SIG-M5 (cell line): ENCODE measurements at places on chromosomes 6 and 20.

DNA sequence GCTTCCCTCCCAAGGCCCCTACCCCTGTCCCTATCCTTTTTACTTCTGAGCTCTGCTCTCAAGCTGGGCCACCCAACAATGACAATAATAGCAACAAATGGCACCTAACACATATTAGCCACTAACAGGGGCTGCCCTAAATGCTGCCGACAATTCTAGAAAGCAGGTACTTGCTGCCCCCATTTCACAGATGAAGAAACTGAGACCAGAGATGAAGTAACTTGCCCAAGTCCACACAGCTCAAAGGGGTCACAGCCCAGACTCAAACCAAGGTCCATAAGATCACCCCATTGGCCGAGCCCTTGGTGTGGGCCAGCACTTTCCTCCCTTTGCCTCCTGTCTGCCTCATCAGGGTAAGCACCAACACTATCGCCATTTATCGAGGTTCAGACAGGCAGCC lies 12.0 kb downstream of the BNIP5 start:
- no peak for DNase-seq

- no peak for DNase-seq
Observed at GRCh38 chr6:121867095-121867494, 431.6 kb downstream of the GJA1 start.

- no peak for DNase-seq
Observed at GRCh38 chr6:121999456-122000065, 399.9 kb upstream of the HSF2 start.

- DNase-seq, result no peak
Observed at GRCh38 chr20:57589728-57590484, 29.0 kb downstream of the PCK1 start.

DNA sequence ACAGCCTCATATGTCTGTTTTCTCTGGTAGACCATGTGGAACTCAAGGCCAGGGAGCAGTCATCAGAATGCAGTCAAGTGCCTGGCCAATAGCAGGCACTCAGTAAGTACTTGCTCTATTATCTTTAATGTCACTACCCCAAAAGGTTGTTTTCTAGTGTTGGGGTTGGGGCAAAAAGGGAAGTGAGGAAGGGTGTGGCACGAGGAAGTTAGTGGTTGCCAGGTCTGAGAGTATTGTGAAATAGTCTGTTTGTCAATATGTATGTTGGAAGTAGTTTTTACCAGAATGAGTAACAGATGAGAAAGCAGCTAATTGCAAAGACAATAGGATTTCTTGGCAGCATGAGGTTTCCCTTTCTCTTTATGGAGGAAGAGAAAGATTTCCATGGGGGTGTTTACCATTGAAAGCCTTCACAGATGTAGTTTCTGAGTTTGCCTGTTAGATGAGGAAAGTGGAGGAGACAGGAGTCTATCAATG lies 59.5 kb upstream of the ARMH2 start:
- DNase-seq, result peak; percentile 90

GRCh38 chr6:163412801-163413344 lies 1.6 kb upstream of the QKI start:
- peak; percentile 59 for DNase-seq

- no peak for DNase-seq
Observed at GRCh38 chr20:47220161-47220582, 136.3 kb downstream of the ZMYND8 start.

- no peak for DNase-seq
Observed at GRCh38 chr6:90605749-90606340, 19.0 kb upstream of the MAP3K7 start.

DNA sequence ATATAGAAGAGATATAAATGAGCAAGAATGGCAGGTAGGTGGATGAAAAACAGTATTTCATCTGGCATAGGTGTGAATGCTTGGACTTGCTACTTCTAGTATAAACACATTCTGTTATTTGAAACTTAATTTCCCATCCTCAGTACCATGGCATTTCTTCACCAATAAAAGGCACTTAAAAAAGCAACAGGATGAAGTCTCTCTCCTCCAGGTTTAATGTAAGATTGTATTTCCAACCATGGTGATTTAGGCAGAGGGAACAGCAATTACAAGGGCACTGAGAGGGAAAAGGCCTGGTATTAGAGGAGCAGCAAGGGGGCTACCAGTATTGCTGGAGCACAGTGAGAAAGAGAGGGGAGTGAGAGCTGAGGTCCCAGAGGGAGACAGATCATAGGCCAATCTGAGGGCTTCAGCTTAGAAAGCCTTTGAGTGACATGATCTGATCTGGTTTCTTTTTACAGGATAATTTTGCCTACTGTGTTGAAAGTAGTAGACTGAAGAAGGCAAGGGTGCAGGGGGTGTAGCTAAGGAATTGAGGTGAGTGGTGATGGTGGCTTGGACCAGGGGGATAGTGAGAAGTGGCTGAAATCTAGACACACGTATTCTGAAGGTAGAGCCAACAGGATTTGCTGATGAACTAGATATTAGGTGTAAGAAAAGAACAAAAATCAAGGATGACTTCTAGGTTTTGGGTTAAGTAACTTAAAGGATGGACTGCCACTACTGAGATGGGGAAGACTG lies 67.8 kb upstream of the SMIM29 start:
- DNase-seq, result no peak

DNA sequence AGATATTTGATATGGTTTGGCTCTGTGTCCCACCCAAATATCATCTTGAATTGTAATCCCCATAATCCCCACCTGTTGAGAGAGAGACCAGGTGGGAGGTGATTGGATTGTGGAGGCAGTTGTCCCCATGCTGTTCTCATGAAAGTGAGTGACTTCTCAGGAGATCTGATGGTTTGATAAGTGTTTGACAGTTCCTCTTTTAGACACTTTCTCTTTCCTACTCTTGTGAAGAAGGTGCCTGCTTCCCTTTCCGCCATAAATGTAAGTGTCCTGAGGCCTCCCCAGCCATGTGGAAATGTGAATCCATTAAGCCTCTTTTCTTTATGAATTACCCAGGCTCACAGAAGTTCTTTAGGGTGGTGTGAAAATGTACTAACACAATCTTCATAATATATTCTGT lies 1404.0 kb upstream of the ADGRB3 start:
- no peak for DNase-seq

- no peak for DNase-seq
Observed at GRCh38 chr6:11433860-11434259, 103.7 kb upstream of the TMEM170B start.

GRCh38 chr6:40425192-40425919 lies 161.8 kb downstream of the LRFN2 start:
- DNase-seq, result no peak

DNA sequence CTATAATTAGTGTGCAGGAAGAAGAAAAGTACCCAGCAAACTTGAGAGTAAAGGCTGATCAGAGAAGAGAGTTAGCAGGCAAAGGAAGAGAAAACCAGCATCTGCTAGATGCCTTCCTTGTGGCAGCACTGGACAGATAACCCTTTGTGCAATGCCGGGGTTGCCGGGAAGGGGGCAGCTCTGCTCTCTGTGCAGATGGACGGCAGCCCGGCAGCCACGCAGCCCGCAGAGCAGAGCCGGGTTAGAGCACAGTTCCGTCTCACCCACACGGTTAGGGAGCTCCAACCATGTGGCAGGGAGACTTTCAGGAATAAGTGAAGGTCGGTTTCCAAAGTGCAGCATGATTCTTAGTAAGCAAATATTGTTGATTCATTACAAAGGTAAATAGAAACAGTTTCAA lies 80.0 kb upstream of the RPS6KA2 start:
- no peak for DNase-seq

DNA sequence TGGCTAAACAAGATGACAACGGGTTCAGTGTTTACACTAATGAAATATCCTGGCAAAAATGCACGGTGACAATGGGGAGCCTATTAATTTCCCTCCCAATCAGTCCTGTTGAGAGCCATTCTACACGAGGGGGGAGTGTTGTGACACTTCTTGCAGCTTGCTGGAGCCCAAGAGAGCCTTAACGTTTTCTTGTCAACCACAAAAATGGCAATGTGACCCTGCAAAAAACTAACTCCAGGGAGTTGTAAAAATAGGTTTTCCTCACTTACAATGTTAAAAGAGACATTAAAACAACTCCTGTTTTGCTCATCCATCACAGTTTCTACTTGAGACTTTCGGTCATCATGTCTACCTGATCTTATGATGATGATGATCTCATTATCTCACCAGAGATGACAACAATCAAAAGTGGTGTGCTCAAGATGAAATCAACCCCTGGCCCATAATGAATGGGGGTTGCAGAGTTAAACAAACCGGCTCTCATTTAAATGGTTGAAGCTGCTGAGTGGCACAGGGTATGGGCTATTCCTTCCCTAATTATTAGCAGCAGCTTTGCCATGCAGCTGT lies 57.9 kb downstream of the GJA10 start:
- DNase-seq, result no peak

DNA sequence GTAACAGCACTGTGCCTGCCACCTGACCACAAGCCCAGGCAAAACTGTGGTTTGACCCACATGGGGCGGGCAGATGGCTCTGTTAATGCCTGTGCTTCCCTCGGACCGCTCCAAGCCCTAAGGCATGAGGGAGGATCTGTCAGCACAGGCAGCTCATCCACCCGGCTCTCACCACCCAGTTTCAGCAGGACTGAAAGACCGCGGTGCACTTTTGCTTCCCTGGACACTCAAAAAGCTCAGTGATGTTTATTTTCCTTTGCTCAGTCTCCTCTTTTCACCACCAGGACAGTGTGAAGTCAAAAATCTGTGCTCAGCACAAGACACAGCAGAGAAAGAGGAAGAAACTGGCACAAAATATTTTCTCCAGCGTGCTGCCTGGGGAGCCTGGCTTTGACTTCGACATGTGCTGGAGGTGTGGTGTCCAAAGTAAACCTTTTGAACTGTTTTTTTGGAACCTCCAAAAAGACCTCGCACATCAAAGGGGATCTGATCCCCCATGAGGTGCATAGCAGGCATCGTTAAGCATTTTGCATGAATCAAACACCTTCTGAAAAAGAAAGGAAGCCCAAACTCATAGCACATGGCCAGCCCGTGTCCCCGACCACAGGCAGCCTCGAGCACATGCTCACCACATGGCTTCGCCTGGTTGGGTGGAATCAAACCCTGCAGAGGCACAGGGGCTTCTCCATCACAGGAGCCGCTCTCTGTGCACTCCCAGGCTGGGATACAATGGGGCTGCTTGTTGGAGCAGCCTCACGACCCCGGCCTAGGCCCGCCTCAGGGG lies 441.7 kb upstream of the JARID2 start:
- no peak for DNase-seq

DNA sequence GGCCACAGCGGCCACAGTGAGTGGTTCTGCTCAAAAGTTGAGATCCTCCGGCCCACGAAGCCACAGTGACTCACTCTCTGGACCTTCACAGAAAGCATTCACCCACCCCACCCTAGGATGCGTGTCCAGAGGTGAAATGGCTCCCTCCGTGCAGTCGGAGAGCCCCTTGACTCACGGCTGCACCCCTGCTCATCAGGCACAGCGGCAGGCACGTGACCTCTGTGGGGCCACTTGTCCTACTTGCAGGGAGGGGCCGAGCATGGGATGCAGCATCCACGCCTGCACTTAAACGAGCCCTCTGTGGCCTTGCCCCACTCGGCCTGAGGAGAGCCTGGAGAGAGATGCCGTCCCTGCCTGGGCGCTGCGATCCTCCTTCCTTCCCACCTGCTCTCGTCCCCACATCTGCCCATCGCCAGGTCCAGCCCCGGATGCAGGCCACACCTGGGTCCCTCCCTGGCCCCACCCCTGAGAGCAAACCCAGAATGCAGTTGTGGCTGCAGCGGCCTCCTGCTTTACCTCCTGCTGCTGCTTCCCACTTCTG lies 28.7 kb downstream of the NTSR1 start:
- DNase-seq, result no peak

DNA sequence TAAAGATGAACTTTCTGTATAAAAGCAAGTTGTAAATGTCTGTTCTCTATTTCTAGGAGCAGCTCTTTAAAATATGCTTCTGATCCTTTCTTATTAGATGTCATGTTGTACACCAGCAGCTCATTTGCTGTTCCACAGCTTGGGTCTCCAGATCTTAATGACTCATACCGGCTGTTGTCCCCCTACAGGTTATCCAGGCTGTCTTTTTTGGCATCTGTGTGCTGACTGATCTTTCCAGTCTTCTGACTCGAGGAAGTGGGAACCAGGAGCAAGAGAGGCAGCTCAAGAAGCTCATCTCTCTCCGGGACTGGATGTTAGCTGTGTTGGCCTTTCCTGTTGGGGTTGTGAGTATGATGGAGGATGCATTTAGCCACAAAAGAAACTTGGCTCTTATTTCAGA lies 76.0 kb downstream of the AIG1 start:
- no peak for DNase-seq

- DNase-seq, result no peak
Observed at GRCh38 chr20:46553926-46554325, 3.5 kb upstream of the OCSTAMP start.

- DNase-seq, result no peak
Observed at GRCh38 chr20:6718662-6719368, 48.7 kb upstream of the BMP2 start.

DNA sequence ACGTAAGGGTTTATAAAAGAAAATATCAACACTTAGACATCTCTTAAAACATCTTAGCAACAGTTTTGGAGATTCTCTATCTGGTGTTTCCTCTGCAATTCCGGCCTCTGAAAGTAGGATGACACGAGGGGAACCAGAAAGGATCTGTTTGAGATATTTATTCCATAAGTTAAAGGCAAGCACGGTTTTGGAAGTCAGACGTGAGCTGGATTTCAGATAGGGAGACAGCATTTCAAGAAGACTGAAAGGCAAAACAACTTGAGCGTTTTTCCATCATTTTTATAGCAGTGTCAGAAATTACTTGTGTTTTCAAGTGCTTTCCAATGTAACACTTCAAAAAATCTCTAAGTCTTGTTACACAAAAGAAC lies 52.9 kb upstream of the BTN3A2 start:
- DNase-seq, result no peak

- DNase-seq, result no peak
Observed at GRCh38 chr6:26489996-26490964, 9.8 kb upstream of the BTN1A1 start.

DNA sequence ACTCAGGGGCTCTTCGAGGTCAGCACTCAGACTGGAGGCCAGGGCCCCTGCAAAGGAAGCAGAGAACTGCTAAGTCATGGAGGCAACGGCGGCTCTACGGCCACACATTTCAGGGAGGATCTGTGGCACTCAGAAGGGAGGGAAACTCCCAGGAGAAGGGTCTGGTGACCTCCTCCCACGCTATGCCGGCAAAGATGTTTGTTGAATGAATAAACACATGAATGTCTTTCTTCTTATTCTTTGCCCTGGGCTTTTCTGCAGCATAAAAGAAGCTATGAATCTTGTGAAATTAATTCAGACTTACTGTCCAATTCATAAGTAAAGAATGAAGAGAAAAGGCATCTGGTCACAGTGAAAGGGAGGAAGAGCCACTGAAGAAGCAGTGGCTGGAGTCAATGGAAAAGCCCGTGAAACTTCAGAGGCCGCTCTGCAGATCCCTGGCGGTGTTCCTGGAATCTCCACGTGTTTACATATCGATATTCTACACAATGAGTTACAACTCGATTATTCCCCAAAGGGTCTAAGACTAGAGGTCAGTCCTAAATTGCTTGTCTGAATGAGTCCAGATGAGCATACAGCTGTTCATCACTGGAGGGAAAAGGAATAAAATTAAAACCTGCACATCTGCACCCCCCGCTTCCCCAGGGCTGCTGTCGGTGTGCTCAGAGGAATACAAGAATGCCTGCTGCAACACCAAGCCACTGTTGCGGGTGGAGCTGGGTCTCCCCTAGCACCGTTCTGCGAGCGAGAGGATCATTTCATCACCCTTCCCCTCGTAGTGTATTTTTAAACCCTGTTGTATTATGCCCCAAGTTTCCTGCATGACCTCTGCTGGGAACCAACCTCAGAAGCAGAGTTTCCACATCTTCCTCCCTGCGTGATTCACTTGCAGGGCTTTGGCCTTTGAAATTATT lies 25.6 kb downstream of the INSM1 start:
- DNase-seq, result peak; percentile 60

- DNase-seq, result no peak
Observed at GRCh38 chr6:122653094-122653493, 42.9 kb downstream of the PKIB start.

- no peak for DNase-seq
Observed at GRCh38 chr6:4359108-4359730, 223.8 kb upstream of the ECI2 start.
